Dermis microvascular lymphatic vessel endothelial cell (primary cell): ENCODE measurements at places on chromosomes 6 and 20. TPM values are rescaled to one million over a fixed set of nuclear protein-coding genes. Genes with fewer than 3 reads are reported as not detected.

Gene RIMS1
- 21.2 and 34.4 TPM in 2 replicates for total RNA-seq

Gene MYL9
- total RNA-seq = 0.77 and 1.8 TPM in 2 replicates

Gene TGM3
- not detected in 2 replicates for total RNA-seq

Gene BAG2
- total RNA-seq = 0.38 and 0.90 TPM in 2 replicates

Gene STMND1
- total RNA-seq = not detected in 2 replicates

Gene PCK1
- not detected in 2 replicates for total RNA-seq

Gene MEI4
- not detected in 2 replicates for total RNA-seq

Gene TREM1
- total RNA-seq = 0.13 TPM in 1 of 2 replicates, not detected in the other

Gene LST1
- total RNA-seq = 0.51 TPM in 1 of 2 replicates, not detected in the other

Gene SLPI
- 0.39 and 1.4 TPM in 2 replicates for total RNA-seq

Gene SLC22A1
- total RNA-seq = 0.13 TPM in 1 of 2 replicates, not detected in the other

Gene ZC2HC1B
- total RNA-seq = not detected in 2 replicates

Gene KIFC1
- 9.9 and 16.7 TPM in 2 replicates for total RNA-seq

Gene C20orf202
- total RNA-seq = under 0.01 TPM in 2 replicates

Gene ZBTB12
- 2.2 and 3.0 TPM in 2 replicates for total RNA-seq

Gene CST1
- total RNA-seq = not detected in 2 replicates

Gene GPSM3
- 6.9 and 9.0 TPM in 2 replicates for total RNA-seq

Gene ZNF831
- under 0.01 and 0.13 TPM in 2 replicates for total RNA-seq

Gene SIM1
- not detected in 2 replicates for total RNA-seq

Gene PCSK2
- not detected in 2 replicates for total RNA-seq

Gene IMPG1
- not detected in 2 replicates for total RNA-seq

Gene MOCS1
- 8.3 and 10.4 TPM in 2 replicates for total RNA-seq

Gene TFAP2D
- not detected in 2 replicates for total RNA-seq

Gene SCUBE3
- total RNA-seq = 0.26 and 0.76 TPM in 2 replicates

Gene SMIM28
- total RNA-seq = not detected in 2 replicates

Gene CUL9
- 13.1 and 21.4 TPM in 2 replicates for total RNA-seq

Gene ENPP3
- 0.51 and 1.4 TPM in 2 replicates for total RNA-seq

Gene TMEM217
- total RNA-seq = 8.6 and 11.3 TPM in 2 replicates

Gene DLK2
- total RNA-seq = 0.39 and 0.76 TPM in 2 replicates

Gene IP6K3
- total RNA-seq = not detected in 2 replicates

Gene SLC22A7
- not detected in 2 replicates for total RNA-seq

Gene PLAGL2
- 2.3 and 3.5 TPM in 2 replicates for total RNA-seq

Gene TPBG
- total RNA-seq = 3.9 and 5.9 TPM in 2 replicates

Gene GNAS-AS1
- total RNA-seq = under 0.01 TPM in 2 replicates

Gene ZKSCAN3
- 4.2 and 4.6 TPM in 2 replicates for total RNA-seq

Gene GATA5
- total RNA-seq = not detected in 2 replicates

Gene DNAAF9
- total RNA-seq = 10.5 and 13.9 TPM in 2 replicates

Gene ACTL10
- 1.0 and 1.4 TPM in 2 replicates for total RNA-seq

Gene CABLES2
- total RNA-seq = 0.77 and 1.5 TPM in 2 replicates

Gene TUBB2B
- total RNA-seq = 3.6 and 4.6 TPM in 2 replicates

Gene SYCP2L
- total RNA-seq = not detected in 2 replicates

Gene TRIM15
- total RNA-seq = not detected in 2 replicates

Gene PSORS1C1
- 3.7 and 3.8 TPM in 2 replicates for total RNA-seq

Gene MAFB
- 2.7 and 8.0 TPM in 2 replicates for total RNA-seq

Gene CPNE5
- 5.0 and 6.7 TPM in 2 replicates for total RNA-seq

Gene SEL1L2
- total RNA-seq = not detected in 2 replicates
